MG63 (cell line): ENCODE measurements at places on chromosomes 4 and X. TPM values are rescaled to one million over a fixed set of nuclear protein-coding genes. Genes with fewer than 3 reads are reported as not detected.

DNA sequence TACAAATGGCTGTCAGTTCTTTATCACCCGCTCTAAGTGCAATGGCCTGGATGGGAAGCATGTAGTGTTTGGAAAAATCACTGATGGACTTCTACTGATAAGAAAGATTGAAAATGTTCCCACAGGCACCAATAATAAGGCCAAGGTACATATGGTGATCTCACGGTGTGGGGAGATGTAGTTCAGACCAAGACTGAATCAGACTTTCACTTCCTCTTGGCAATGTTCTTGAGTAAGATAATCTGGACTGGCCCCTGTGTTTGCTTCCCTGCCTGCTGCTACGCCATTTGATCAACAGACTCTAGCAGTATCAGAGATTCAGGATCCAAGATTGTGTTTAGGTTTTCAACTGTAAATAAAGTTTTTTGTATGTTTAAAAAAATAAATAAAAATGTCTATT, 682.2 kb upstream of the AMOT start:
- no peak for DNase-seq

DNA sequence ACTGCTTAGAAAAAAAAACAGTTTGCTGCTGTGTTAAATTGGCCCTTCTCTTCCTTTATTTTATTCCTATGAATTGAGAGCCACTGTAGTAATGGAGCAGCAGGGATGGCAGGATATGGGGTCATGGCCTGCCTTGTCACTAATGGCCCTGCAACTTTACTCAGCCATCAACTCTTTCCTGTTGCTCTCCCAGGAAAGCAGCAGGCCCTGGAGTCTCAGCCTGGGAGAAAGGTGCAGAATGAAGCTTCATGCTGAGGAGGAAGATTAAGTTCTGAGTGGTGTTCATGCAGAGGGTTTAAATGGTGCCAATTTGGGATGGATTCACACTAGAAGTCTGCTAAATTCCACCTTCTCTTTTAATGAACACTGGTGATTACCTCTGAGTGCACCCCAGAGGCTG, 285.6 kb downstream of the GPAT3 start:
- DNase-seq, result no peak

DNA sequence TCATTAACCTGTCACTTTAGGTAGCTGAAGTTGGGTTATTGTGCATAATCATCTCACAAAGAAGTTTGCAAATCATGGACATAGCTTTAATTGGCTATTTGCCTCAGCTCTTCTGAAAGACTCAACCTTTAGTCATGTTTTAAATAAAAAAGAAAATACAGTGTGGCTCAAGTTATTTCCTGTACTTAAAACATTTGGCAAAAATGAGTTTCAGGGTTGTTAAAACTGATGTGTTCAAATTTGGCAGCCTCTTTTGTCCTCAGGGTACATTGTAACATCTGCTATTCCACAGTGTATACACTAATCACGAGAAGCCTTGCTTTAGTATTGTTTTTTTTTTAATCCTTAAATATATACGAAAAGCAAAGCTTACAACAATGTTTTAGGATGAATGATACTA, 31.5 kb upstream of the HPGD start:
- DNase-seq, result peak; percentile 12

DNA sequence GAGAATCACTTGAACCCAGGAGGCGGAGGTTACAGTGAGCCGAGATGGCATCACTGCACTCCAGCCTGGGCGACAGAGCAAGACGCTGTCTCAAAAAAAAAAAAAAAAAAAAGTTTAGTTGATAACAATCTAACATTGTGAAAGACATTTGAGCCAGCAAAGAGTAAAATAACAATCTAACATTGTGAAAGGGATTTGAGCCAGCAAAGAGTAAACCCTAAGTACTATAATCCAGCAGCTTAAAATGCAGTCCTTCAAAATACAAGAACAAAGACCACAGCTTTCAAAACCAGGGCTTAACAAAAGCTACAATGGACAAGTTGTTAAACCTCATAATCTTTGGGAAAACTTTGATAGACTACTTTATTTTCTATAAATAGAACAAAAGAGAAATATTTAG, 16.9 kb downstream of the MFAP3L start:
- DNase-seq, result no peak

DNA sequence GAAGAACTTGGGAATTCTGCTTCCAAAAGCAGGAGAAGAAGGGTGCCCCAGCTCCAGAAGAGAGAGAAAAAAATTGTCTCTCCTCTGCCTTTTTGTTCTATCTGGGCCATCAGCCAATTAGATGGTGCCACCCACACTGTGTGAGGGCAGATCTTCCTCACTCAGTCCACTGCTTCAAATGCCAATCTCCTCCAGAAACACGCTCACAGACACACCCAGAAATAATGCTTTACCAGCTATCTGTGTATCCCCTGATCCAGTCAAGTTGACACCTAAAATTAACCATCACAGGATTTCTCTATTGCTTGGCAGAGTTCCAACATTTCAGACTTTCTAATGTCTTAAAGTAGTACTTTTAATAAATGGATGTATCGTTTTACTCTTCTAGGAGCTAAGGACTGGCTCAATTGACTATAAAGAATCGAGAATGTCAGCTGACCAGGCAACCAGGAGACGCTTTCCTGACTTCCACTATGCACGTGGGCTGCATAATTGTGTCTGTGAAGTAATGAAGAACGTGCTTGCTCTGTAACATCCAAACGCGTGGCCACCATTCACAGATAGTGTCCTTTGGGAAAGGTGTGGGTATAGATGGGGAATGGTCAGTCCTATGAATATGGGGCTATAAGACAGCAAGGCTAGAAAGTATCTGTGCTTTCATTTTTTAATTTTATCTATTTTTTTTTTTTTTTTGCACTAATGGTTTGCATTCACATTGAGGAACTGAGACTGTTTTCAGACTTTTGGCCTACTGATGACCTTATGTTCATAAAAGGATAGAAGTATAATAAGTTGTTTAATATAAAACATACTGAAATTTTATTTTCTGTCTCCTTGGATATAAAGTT, 9.9 kb upstream of the SMIM20 start:
- DNase-seq, result peak; percentile 24

- no peak for DNase-seq
Measured at GRCh38 chrX:55778322-55778721, 60.8 kb downstream of the RRAGB start.

The PAGE4 gene
- not detected in 2 replicates for total RNA-seq

The UCHL1 gene
- 296 and 355 TPM in 2 replicates for total RNA-seq

DNA sequence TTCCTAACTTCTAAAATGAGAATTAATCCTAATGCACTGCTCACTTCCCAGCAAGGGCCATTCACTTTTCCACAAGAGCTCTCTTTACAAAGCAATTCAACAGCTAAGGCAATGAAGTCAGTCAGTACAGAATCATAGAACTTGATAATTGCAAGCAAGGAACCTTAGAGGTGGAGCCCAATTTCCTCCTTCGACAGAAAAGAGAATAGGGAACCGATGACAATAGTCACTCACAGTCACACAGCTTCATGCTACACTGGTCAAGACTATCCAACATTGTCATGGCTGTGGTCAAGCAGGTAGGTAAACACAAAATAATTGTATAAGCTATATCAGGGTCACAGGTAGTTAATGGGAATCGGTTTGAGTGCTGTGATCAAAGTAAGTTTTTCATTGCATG, 90.0 kb downstream of the ELOVL6 start:
- DNase-seq, result no peak

DNA sequence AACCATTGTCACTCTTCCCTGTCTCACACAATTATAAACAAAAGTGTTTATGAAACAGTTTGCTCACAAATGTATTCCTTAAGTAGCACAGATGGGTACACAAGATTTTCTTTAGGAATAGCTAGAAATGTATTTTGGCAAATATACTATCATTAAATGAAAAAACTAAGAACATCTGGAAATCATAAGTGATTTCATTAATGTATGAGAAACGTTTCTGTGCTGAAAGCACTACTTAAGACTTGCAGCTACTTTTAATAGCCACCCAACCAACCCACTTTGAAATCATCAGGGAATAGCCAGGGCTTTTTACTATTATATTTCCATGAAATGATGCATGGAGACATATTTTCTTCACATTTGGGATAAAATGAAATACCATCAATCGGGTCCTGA, 62.3 kb upstream of the NAP1L5 start:
- no peak for DNase-seq

The ARMCX4 gene
- not detected in 2 replicates for total RNA-seq

The BBS7 gene
- 2.6 and 8.1 TPM in 2 replicates for total RNA-seq

The NALF2 gene
- total RNA-seq, result not detected in 2 replicates

DNA sequence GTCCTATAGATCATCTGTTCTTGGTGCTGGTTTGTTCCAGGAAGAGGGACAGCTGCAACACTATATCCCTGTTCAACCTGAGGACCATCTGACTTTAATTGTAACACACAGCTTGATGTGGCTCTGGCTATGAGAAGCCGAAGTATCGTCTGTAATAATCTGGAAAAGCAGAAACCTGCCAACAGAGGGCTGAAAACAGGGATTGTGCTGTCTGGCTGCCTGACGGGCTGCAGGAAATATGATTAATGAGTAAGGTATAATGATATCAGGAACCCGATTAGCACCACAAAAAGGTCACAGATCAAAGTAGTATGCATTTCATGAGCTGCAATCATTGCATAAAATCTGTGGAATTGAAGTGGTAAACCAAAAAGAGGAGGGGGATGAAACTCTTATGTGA, 170.4 kb upstream of the MAB21L2 start:
- no peak for DNase-seq

The HTN3 gene
- not detected in 2 replicates for total RNA-seq

DNA sequence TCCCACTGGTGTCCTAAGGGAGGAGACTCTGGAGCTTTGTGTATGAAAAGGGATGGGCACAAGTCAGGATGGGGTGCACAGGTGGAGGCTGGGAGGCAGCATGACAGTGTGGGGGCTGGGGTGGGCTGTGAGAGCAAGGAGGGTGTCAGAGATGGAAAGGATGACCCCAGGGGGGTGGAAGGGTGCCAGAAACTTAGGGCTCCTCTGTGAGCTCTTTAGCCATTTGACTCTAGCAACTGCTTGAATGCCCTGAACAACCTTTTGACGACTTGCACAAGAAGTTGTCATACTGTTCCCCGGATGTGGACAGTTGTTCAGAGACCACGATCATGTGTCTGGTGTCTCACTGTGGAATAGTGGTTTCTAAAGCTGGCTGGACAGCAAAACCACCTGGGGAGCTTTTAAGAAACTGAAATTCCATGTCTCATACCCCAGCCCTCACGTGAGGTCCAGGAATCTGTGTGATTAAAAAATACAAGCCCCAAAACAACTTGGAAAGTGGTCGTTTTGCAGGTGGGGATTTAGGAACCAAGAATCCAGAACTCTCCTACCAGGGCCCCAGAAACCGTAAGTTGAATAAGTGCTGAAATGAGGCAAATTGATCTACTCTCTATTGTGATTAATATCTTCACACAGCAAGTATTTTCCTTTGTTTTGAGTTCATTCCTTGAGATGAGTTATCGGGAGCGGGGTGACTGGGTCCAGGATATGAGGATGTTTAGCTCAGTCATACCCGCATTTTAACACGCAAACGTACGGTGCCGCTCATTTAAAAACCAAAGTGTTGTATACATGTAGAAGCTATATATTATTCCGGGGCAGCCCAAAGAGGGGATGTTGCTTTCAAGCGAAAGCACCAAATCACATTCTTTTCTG, 3.4 kb downstream of the RHOH start:
- no peak for DNase-seq

The TRIM60 gene
- total RNA-seq, result not detected in 2 replicates

- DNase-seq, result no peak
Measured at GRCh38 chr4:3268395-3269104, 19.6 kb downstream of the MSANTD1 start.

GRCh38 chr4:79869597-79870237, 203.3 kb downstream of the ANTXR2 start:
- DNase-seq, result no peak

- DNase-seq, result no peak
Measured at GRCh38 chr4:184775854-184776555, 42.1 kb upstream of the CENPU start.

The DKK2 gene
- not detected in 2 replicates for total RNA-seq

DNA sequence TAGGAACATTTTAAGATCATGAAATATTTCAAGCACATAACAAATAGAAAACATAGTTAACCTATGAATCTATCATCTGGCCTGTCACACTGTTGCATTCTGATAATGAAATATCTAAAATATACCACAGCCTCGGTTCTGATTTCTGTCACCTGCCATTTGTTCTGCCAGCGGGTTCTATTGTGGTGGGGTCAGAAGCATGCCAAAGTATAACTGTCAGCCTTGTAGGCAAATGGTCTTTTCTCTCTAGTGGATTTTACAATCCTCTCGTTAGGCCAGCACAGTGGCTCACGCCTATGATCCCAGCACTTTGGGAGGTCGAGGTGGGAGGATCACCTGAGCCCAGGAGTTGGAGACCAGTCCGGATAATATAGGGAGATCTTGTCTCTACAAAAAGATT, 47.9 kb downstream of the HTRA3 start:
- DNase-seq, result no peak

The ADGRG4 gene
- total RNA-seq, result not detected in 2 replicates

- no peak for DNase-seq
Measured at GRCh38 chr4:5884796-5885195, 8.1 kb downstream of the CRMP1 start.

- no peak for DNase-seq
Measured at GRCh38 chr4:52954560-52955170, 92.5 kb downstream of the RASL11B start.

DNA sequence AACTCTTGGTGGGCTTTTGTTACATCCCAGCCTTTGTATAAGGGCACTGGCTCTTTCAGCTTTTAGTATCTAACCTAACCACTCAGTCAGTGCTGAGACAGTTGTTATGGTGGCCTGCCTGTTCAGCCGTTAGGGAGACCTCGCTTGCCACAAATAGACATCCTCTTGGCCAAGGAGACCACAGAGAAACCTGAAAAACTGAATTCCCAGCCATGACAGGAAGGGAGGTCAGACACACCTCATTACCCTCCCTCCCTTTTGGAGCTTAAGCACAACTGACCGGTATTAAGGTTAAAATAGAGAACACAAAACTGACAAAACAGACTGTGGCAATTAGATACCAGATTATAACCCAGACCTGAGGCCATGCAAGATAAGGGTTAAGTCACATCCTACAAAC, 1639.3 kb downstream of the RPA4 start:
- no peak for DNase-seq

The FANCB gene
- total RNA-seq, result 5.8 and 7.2 TPM in 2 replicates

The GSX2 gene
- total RNA-seq, result not detected in 2 replicates
